ENCODE measurements at places on chromosomes 5 and 9.

DNA sequence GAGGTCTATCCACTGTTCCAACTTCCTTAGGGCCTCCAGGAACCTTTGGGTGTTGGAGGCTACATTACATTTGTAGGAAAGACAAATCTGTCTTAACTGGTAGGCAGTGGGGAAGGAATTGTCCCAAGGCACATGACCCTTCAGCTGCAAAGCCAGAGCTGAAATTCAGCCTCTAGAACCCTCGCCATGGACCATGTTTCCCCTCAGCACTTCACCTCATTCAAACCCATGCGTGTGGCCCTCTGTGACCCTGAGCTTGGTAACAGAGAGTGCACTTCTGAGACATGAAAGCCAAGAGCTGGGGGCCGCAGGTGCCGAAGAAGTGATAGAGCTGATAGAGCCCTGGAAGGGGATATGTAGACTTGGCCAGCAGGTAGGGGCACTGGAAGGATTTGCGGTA is 17.2 kb downstream of the TNFSF8 start:
- DNase-seq = no peak

- no peak for DNase-seq
These were observed 303.1 kb upstream of the IRX4 start for GRCh38 chr5:2185646-2186471.

DNA sequence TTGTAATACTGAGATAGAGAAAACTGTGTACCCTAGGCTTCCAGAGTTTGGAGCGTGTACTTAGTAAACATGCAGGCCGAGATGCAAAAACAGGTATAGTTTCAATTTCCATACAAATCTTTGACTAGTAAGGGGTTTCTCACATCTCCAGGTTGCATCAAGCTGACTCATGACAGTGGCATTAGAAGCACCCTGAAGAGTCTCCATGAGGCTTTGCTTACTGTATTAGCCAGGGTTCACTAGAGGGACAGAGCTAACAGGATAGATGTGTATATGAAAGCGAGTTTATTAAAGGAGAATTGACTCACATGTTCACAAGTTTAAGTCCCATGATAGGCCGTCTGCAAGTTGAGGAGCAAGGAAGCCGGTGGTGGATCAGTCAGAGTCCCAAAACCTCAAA is 275.3 kb upstream of the CDH6 start:
- DNase-seq = no peak

DNA sequence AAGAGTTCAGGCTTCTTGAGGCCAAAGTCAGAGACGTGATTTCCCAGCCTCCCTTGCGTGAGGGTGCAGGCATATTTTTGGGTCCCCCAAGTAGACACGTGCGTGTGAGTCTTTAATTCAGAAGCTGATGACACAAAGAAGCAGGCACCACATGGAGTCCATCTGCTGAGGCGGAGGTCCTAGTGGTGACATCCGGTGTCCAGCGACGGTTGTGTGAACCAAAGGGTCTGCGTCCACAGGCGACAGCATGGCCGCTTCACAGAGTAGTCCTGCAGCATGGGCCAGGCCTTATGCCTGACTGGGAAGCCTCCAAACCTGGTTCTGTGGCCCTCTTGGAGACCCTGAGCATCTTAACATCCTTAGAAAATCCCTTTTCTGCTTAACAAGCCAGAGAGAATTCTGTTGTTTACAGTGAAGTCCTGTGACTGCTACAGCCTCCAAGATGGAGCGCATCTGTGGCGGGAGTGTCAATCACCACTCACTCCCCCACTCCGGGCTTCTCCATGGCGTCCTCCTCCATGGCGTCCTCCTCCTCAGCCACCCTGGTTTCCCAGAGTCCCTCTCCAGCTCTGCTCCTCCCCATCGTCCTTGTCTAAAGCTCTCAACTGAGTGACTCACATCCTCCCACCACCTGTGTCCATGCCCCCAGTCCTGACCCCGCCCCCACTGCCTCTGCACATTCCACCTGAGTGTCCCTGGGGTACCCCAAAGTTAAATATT is 133.8 kb downstream of the PAX5 start:
- no peak for DNase-seq

GRCh38 chr5:61748651-61749050 is 416.6 kb downstream of the ZSWIM6 start:
- no peak for DNase-seq

DNA sequence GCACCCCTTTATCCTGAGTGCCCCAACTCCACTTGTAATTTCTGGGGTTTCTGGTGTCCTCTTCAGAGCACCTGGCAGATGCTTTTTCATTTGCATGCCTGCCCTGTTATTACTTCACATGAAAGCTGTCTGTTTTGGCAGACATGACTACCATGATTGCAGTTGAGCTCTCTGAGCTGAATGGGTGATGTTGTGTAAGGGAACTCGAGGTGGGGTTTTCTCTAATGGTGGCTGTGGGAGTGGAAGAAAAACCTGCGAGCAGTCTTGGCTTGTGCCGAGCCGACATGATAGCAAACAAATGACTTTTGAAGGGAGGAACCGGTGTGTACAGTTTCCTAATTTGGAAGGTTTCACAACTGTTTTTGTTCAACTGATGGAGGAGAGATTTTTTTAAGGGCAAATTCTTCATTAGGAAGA is 196.2 kb downstream of the AOPEP start:
- no peak for DNase-seq

DNA sequence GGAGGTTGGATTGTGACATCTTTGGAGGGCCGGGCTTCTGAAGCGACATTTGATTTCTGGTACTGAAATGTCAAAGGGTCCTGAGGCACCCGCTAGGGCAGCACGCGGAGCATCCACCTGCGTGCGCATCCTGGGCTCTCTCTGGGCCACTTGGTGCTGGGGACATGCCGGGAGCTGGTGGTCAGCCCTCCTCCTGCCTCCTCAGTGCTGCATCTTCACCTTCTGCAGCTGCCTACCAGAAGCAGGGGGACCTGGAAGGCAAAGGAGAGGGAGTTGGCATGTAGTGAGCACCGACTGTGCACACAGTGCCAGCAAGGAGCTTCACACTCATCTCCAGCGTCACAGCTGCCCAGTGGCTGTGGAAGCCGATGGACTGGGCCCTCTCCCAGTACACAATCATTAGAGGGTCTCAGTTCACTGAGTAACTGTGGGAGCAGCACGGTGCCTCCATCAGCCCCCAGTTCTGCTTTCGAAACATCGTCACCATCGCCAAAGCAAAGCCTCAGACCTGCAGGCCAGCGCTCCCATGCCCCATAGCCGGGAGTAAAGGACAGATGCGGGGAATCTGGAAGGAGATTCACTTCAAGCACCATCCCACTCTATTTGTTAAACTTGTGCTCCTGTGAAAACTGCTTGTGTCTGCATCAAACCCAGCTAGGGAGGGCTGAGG is 138.4 kb downstream of the KCNIP1 start:
- no peak for DNase-seq

GRCh38 chr5:179668391-179668790 is 12.4 kb downstream of the CBY3 start:
- DNase-seq = no peak

DNA sequence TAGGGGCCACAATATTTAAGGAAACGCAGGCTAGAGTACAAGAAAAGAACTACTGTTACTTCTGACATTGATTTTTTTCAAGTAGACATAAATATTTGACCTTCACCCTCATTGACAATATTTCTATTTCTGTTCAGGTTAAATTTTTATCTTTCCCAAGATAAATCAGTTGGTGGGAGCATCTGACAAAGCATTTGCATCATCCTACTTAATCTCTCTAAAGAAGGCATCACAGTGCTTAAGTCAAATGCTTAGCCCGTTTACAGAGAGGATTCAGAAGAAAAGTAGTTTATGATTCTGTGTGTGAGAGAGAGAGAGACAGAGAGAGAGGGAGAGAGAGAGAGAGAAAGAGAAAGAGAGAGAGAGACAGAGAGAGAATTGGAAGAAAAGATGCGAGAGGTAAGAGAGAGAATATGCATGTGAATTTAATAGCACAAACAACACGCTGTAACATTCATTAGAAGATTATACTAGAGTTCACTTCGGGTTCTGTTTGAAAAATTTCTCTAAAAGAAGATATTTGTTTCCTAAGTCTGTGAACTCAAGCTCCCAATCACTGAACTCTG is 1093.3 kb upstream of the CDH6 start:
- DNase-seq = no peak

GRCh38 chr5:163363389-163363788 is 74.0 kb upstream of the CCNG1 start:
- no peak for DNase-seq

GRCh38 chr5:59222687-59223511 is 640.0 kb downstream of the RAB3C start:
- DNase-seq = no peak

- DNase-seq = no peak
These were observed 6.3 kb downstream of the TYRP1 start for GRCh38 chr9:12699529-12699928.

GRCh38 chr5:139410993-139411828 is 7.3 kb upstream of the SPATA24 start:
- no peak for DNase-seq

DNA sequence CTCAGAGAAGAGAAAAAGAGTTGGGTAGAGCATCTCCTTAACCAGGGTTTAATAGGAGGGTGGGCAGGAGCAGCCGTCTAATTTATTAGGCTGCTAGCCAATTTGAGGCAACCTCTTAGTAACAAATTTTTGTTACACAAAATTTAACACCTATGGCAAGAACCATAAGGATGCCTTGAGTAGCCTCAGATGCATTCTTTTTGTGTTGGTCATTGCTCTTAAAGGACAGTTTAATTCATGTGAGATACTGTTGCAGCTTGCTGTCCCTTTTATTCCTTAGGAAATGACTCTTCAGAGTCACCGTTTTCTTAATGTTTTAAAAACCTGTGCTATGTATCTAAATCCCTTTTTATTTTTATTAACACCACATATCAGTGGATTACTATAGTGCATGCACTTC is 255.1 kb downstream of the MAST4 start:
- DNase-seq = no peak

DNA sequence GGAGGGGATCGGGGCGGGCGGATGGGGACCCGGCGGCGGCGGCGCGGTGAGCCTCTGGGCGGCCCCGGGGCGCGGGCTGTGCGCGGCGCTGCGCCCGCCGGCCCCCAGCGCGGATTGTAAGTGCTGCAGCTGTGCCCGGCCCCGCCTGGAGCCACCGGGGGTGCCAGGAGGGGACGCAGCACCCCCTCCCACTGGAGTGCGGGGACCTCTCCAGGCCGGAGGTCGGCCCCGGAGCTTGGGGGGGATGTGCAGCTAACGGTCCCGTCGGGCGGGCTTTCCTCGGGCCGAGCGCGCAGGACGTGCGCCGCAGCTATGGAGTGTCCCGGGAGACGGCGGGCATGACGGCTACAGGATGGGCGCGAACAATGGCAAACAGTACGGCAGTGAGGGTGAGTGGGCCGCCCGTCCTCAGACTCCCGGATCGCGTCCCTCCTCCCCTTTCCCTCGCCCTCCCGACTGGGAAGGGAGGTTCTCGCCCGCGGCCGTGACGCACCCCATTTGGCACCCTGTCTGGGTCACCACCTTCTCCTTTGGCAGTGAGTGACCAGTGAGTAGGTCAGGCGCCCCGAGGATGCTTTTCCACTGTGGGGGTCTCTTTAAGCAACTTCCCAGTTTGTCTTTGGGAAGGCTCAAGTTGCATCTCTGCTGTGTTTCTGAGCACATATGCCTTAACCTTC is 483 bp downstream of the FBXL7 start:
- DNase-seq = no peak

DNA sequence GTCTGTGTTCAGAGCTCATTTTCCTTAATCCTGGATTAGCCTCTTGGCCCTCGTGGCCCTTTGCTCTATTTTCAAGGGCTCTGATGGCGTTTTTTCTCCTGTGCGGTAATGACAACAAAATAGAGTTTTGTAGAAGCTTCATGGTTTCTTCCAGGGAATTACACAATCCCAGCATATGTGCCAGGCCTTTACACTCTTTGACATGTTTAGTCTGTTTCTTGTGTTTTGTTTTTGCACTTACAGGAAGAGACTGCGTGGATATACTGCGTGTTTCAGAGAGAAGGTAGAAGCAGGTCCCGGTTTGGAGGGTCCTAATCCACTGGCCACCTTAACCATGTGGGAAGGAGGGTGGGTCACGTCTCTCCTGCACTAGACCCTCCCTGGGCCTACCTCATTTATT is 400.2 kb upstream of the IRX4 start:
- DNase-seq = no peak

- no peak for DNase-seq
These were observed 22.5 kb downstream of the ZNF462 start for GRCh38 chr9:106885451-106885850.

DNA sequence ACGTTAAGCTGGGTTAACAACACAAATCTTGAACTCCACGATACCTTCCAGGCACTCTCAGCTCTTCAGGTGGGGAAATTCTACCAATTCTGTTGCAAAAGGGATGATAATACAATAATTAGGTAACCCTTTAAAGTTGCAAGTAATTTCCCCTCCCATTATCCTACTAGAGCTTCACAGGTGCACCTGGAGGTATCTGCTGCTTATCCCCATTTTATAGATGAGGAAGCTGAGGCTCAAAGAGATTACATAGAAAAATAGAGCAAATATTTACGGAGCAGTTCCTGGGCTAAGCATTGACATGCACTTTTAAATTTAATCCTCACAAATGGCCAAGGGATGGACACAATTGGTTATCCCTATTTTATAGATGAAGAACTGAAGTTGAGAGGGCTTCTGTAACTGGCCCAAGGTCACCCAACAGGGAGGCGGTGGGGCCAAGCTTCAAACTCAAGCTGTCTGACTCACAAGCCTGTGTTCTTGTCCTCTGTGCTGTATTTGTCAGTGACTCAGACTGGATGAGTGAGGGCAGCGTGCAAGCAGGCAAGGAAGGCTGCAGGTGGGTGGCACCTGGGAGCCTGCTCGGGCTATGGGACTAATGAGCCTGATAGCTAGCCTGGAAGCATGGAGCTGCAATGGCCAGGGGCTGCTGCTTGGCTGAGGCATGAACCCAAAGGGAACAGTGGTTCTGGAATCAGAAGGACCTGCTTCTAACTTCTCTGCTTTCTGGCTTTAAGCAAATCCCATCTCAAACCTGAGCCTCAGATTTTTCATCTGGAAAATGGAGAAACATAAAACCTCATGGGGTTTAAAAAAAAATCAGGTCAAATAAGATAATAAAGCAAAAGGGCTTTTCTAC is 105.5 kb downstream of the PDE6A start:
- no peak for DNase-seq

- no peak for DNase-seq
These were observed 26.0 kb upstream of the ANXA1 start for GRCh38 chr9:73125651-73126050.

DNA sequence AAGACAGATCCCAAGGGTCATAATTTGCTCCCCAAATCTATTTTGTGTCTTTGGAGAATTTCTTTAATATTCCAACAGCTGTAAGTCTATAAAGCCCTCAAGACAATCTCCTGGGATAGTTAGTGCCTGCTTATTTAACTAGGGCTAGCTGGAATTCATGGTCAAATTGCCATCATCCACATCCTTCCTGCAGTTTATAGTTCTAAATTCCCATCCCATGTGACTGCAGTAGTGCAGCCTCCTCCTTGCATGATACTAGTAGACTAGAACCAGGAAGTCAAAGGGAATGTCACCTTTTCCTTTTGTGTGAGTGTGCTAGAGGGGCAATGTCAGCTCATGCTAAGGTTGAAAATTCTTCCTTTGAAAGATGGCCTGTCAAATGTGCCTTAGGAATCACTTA is 214.8 kb upstream of the PIK3R1 start:
- DNase-seq = no peak

- DNase-seq = no peak
These were observed 207.1 kb downstream of the SGCD start for GRCh38 chr5:156534085-156534484.

Measured in stimulated activated CD8-positive, alpha-beta memory T cell treated with anti-CD3 and anti-CD28 coated beads, Interleukin-4, amount 100 ng/mL, for 1 hour (primary cell).